Stimulated activated CD4-positive, alpha-beta T cell treated with anti-CD3 and anti-CD28 coated beads, Interleukin-12 subunit alpha, Interleukin-12 subunit beta, amount 100 ng/mL, for 4 hours (primary cell): ENCODE measurements at places on chromosomes 2 and 18.

GRCh38 chr2:23146011-23146410 lies 239.0 kb upstream of the KLHL29 start:
- no peak for DNase-seq

DNA sequence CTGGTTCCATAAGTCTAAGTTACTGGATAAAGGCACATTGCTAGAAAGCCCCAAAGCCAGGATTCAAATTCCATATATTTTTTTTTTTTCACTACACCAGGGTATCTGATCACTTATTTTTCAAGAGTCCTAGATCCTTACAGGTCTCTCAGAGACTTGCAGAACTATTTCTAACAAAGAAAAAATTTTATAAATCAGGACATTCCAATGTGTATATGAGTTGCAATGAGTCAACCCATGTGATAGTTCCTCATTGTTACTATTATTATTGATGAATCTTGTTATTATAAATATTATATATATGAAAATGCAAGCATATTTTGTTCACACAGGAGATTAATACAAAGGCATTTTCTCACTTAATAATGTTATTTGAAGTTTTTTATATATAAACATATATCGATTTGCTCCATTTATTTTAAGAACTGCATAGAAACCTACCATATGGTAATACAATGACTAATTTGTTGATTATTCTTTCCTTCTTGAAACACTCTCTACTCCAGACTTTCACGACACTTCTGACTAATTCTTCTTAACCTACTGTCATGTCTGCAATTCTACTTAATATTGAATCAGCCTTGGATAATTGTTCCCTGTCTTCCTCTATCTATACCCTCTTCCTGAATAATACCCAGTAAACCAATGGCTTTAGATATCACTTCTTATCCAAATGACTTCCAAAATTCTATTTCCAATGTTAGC lies 968.4 kb upstream of the NRXN1 start:
- no peak for DNase-seq

- DNase-seq = no peak
These were observed 209.6 kb downstream of the STK39 start for GRCh38 chr2:168037778-168038177.

GRCh38 chr2:204228169-204228886 lies 291.8 kb downstream of the ICOS start:
- no peak for DNase-seq

DNA sequence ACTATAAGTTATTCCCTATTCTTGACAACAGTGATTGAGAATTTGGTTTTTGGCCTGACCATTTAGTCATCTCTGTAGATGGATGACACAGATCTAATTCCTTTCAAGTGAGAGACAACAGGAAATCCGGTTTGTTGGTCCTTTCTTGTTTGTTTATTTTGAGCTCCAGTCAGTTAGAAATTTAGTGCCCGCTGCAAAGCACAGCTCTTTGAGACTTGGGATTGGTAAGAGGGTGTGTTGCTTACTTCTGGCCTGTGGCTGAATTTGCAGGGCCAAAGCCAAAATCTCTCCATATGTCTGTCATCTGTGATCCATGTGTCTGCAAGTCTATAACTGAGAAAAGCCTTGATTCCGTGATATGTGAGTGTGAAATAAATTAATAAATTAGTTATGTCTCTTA lies 74.3 kb downstream of the BIN1 start:
- no peak for DNase-seq

DNA sequence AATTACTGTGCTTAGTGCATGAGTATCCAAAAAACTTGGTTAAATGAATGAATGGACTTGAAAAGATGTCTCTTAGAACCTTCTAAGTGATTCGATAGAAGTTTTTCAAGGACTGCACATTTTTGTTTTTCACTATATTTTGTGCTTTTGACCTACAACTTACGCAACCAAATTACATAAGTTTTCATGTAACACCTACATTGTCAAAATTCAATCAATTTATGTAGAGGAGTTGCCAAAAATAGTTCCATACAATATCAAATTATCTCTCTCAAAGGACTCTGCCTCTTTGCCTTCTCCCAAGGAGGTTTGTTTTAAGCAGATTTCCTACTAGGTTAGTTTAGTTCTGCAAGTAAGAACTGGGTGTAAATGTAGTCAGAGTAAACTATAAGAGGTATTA lies 10.3 kb downstream of the MARCHF7 start:
- no peak for DNase-seq

DNA sequence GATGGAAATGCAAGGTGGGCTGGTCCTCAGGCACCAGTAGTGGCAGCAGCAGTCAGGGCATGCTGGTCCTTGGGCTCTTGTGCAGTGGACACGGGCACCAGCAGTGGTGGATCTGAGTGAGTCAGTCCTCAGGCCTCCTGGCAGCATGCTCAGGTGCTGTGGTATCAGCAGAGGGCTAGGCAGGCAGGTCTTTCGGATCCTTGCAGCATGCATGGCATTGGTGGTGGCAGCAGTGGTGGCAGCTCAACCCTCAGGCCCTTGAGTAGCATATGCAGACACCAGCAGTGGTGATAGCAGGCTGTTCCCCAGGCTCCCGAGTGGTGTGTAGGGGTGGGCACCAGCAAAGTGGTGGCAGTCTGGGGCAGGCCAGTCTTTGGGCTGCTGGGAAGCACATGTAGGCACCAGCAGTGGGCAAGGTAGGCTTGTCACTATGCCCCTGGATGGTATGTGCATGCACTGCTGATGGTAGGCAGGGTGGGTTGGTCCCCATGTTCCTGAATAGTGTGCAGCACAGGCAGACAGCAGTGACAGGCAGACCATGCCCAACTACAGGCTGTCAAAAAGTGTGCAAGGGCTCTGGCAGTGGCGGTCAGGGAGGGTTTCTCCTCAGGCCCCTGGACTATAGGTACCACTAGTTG lies 606.0 kb downstream of the ADCYAP1 start:
- DNase-seq = no peak

DNA sequence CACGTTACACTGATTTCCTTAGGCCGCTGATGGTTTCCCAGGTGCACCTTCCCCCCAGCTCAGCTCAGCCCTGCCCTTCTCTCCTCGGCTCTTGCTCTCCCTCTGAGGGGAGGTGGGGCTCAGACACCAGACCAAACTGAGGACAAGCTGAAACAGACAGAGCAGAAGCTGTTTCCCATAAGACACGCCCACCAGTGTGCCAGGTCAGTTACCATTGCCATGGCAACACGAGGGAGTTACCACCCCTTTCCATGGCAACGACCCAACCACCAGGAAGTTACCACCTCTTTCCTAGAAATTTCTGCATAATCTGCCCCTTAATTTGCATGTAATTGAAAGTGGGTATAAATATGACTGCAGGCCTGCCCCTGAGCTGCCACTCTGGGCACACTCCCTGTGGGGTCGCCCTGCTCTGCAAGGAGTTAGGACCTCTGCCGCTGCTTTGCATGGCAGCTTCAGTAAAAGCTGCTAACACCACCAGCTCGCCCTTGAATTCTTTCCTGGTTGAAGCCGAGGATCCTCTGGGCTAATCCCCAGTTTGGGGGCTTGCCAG lies 120.9 kb upstream of the SMIM21 start:
- no peak for DNase-seq

GRCh38 chr2:21966139-21966538 lies 842.4 kb downstream of the TDRD15 start:
- no peak for DNase-seq
